DMS79 (cell line): ENCODE measurements at places on chromosomes 1 and 21.

DNA sequence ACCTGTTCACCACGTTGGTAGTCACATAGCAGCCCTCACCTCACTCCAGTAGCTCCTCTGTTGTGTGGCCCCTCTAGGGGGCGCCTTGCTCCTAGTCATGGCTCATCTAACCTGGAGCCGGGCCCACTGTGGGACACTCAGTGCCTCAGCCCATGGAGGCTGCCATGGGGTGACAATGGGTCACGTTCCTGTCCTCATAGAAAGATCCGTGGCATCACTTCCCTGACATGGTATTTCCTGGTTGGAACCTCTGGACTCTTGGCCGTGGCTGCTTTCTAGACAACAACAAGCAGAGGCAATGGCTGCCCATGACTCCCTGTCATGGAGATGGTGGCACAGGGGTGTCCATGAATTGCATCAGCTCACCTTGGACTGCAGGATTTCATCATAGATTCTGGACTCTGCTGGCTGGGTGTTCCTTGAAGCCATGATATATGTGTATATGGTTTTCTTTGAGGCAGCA is 27.5 kb upstream of the SLAMF6 start:
- DNase-seq, result no peak

DNA sequence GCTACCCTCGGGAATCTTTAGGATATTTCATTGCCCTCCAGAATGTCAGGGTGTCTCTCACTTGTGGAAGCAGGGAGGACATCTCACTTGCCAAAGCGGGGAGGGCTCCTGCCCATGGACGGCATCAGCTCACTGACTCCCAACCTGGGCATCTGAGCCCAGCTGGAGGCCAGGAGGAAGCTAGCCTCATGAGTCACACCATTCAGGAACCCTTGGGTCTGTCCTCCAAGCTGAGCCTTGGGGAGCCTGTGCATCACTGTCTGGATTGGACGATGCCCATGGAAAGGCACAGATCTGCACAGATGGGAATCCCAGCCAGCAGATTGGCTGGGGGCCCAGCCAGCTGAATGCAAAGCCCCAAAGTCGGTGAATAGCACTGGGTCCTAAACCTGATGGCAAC is 25.2 kb downstream of the WNT3A start:
- DNase-seq, result no peak

DNA sequence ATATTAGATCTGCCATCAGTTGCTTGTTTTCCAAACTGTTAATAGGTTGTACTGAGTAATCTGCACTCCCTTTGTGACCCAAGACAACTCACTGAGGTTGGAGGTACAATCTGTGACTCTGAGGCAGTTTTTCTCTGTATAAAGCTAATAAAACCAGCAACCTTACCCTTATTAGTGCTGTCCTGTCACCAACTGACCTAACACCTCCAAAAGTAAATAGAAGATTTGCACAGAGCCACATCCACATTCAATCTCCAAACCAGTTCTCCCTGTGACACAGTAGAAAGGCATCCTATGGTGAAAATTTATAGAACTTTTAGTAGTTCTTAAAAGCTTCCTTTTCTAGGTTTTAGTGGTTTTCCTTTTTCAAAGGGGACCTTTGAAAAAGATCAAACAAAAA is 140.4 kb upstream of the ADGRL2 start:
- no peak for DNase-seq

DNA sequence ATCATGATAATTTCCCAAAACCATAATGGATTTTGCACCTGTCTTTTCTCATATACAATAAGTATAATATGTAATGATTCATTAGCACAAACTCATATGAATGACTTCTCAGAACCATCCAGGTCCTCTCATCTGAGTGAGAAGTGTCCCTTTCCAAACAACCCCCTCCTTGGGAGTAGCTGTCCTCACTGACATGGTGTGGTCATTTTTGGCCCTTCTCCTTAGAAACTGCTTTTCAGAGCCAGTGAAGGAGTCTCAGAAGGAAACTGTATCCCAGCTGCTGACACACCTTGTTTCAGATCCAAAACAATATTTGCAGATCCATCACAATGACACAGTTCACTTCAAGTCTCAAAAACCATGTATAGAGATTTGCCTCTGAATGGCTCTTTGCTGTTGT is 95.5 kb downstream of the MIS18A start:
- DNase-seq, result no peak

DNA sequence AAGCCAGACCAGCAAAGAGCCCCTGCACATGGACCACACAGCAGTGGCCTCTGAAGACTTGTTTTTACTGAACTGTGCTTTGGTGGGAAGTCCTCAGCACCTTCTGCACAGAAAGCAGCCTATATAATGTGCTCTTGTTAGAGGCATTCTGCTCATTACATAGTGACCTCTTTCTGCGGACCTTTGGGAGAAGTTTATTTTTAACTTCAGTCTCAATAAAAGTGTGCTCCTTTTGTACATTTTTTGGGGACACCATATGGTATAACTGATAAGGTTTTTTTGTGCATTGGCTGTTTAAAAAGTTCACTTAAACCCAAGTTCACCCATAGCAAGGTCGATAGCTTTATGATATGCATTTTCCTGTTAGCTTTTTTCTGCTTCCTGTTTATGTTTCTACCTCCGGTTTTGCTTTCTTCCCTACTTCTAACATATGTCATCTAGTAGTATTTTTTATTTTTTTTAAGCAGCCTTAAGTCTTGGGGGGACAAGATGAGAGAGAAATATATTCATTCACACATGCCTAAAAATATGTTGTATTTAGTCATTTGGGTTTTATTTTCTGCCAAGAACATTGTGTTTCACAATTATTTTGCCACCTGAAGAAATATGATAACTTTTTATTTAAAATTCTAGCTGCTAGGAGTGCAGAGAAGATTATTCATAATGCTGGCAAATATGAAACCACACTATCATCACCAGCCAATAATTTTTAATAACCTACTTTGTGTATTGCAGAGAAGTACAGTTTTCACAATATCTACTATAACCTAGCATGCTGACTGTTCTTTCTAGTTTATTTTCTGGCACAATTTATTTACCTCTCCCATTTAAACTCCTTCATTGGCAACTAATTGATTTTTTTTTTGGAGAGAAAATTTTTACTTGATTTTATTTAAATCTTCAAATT is 22.9 kb upstream of the SLC19A2 start:
- no peak for DNase-seq

- no peak for DNase-seq
Measured at GRCh38 chr1:211114446-211114845, 19.5 kb downstream of the KCNH1 start.

DNA sequence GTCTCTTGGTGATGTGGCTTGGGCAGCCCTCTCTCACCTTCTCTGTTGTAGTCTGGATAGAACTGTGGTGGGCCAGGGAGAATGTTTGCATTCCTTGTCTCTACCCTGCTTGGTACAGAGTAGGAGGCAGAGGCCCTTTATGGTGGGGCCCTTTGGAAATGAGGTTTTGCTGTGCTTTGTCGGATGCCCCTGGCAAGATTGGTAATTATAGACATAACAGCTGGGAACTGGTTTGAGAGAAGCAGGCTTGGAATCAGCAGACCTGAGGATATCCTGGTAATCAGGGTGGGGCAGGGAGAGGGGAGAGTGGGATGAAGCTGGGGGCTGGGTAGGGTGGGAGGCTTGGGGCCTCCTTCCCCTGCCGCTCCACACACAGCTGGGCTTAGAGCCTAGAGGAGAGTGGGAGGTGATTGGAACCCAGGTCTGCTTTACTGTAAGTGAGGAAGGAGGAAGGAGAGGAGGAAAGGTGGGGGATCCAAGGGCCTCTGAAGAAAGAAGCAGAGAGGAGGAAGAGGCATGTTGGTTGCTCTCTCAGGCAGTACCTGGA is 5.0 kb downstream of the VANGL2 start:
- no peak for DNase-seq

- no peak for DNase-seq
Measured at GRCh38 chr1:19979494-19979977, at the start of gene PLA2G2A. TSS of gene PLA2G2A (minus strand) at chr1:19979618. CDS start at chr1:19978773, 845 bp downstream.

DNA sequence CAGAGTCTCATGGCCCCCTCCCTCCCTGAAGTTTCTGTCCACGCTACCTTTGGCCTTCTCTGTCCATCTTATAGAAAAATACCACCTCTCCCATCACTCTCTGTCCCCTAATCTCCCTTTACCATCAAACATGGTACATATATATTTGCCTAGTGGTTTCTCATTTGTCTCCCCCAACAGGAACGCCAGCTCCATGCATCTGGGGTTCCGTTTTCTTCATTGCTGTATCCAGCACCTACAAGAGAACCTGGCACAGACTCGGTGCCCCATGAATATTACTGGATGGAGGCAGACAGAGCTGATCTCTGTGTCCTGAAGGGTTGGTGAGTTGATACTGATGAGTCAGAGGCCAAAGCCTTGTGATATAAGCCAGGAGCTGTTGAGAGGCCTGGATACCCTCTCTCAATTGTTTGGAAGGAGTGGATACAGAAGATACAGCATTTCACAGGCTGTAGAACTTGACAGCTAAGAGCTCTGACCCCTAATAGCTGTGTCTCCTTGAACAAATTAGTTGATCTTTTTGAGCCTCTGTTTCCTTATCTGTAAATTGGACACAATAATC is 21.9 kb downstream of the HEYL start:
- no peak for DNase-seq

DNA sequence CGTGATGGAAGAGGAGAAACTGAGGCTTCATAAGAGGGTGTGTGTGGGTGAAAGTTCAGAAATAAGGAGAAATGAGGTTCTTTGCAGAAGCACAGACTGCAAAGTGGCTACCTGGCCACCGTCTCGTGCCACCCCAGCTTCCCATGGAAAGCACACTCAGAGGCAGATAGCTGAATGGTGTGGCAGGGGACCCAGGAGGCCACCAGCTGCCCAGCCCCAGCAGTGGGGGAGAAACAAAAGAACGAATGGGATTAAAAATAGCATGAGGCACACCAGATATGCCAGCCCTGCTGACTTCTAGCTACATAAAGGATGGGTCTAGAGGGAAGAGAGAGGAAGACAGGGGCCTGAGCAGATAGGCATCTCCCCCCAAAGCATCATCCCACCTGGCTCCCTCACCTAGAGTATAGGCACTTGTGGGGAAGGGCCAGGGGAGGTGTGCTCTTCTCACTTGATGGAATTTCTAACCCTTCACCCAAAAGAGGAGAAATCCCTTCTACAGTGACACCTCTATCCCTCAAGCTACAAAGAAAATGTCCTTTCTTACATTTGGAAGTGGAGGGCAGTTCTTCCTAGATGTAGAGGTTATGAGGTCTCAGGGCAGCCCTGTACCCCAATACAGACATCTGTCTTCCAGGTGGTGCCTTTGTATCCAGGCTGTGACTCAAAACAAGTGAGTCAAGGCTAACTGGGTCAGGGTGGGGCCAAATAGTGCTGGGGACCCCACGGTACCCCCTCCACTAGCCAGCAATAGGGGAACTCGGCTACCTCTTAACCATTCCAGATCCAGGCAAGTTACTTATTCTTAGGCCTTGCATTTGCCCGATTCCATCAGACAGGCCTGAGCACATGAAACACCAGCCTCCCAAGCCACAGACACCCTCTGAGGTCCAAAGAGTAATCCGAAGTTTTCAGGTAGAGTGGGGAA is 3.5 kb downstream of the HDGF start:
- no peak for DNase-seq

DNA sequence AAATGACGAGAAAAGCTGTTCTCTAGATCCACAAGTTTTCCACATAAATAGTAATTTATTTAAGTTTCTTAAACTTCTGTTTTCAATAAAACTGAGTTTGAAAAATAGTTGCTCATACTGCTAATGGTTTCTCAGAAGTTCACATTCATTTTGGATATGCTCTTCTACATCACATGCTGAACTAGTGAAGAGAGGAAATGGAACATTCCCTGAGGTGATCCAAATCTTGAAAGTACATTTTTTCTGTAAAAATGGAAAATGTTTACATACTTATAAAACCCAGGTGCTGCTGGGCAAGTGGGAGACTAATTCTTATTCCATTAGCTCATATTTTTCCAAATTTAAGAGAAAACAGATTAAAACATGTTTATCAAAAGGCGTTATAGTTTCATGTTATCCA is 111.7 kb downstream of the ADGRL4 start:
- no peak for DNase-seq

DNA sequence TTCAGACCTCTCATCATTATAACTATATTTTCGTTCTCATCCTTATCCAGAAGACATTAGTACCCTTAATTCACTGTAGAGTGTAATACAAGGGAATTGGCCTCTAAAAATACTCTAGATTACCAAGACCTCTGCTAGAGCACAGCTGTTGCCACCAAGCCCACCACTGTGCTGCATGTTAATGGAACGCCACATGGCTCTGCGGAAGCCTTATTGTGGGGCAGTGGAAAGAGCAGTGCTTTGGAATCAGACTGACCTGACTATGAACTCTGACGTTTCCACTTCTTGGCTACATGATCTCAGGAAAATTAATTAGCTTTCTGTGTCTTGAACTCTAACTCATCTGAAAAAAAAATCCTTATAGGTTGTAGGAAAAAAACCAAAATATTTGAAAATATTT is 222.1 kb downstream of the LMX1A start:
- DNase-seq, result no peak

GRCh38 chr1:159204161-159205141 is at the start of gene ACKR1:
TSS of gene ACKR1 (plus strand) at chr1:159204875. CDS start at chr1:159204960, 85 bp downstream.
- DNase-seq, result no peak

DNA sequence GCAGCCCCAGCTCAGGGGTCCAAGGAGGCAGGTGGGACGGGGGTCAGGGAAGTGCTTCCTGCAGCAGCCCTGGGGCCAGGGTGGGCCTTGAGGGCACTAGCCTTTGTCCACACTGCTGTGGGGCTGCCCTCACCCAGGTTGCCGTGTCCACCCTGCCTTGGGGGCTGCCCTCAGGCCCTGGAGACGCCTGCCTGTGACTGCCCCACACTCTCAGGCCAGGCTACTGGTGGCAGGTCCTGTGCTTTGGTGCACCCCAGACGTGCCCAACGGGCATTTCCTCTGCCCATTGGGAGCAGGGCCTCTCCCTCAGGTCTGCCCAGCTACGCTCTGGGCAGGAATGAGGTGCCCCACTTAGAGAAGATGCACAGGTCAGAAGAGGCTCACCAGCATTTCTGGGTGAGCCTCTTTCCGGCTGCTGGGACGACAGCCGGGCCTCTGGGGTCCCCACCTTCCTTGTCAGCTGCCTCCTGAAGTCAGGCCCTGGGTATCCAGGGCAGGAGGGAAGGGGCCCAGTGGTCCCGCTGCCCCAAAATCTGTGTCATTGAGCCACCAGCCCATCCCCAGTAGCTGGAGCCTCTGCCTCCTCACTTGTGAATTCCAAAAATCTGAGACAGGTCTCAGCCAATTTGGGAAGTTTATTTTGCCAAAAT is 2.7 kb upstream of the MMEL1 start:
- DNase-seq, result no peak

GRCh38 chr1:215748431-215748830 is 181.3 kb downstream of the KCTD3 start:
- no peak for DNase-seq

DNA sequence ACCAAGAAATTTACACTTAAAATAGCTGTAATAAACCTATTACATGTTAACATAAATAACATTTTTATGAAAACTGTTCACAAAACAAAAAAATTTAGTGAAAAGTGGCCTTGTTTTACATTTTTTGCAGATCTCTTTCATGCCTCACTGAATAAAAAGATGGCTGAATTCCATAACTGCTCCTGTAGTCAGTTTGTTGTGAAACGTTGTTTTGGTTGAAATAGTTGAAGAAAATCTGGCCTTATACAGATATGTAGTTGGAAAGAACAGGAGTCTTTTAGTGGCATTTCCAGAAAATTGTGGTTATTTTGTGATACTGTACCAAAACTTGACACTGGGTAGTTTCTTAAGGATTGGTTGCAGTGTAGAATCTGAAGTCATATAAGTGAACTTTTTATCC is 18.1 kb downstream of the ITSN1 start:
- DNase-seq, result no peak

- no peak for DNase-seq
Measured at GRCh38 chr1:24586970-24587820, 31.3 kb downstream of the NCMAP start.

GRCh38 chr21:42627527-42628289 is 25.7 kb upstream of the PDE9A start:
- peak; percentile 17 for DNase-seq
